ENCODE measurements at places on chromosomes 16 and 17. TPM values are rescaled to one million over a fixed set of nuclear protein-coding genes. Genes with fewer than 3 reads are reported as not detected.

Gene DNAH2
- 2.1 TPM for polyA plus RNA-seq

Gene CDT1
- 1.0 TPM for polyA plus RNA-seq

Gene GAS2L2
- 1.2 TPM for polyA plus RNA-seq

Gene TMEM204
- not detected for polyA plus RNA-seq

Measured in neural cell (in vitro differentiated cells).